ENCODE measurements at places on chromosomes 1 and 21.

- no peaks in the 10 kb centered on the region for H3K27me3 ChIP-seq
- no peak overlapping the region for H3K27ac ChIP-seq
- no peak for DNase-seq
- no peak overlapping the region for H3K4me3 ChIP-seq
- H3K36me3 ChIP-seq: no peaks in the 10 kb centered on the region
- H3K4me1 ChIP-seq: no peaks in the 10 kb centered on the region
Observed at GRCh38 chr1:44526295-44527073, 121.4 kb downstream of the RNF220 start.

DNA sequence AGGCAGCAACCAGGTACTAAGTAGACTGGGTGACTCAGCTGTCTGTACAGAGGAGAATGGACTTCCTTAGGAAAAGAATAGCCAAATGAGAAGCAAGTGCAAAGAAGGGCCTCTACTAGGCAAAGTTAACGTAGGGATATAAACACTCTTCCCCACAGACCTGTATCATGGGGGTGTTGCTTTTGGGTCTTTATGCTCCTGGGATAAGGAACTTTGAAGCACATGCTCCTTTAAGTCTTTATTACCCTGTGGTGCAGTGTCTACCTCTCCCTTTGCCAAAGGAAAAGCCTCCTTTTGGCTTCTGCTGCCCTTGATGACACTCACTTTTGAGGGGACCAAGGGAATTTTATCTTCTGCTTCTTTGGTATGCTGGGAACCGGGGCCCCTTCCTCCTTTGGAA, 5.0 kb downstream of the RFX5 start:
- H3K4me1 ChIP-seq: peaks cover 2% of the 10 kb centered on the region
- H3K27me3 ChIP-seq: no peaks in the 10 kb centered on the region
- H3K27ac ChIP-seq: no peak overlapping the region
- H3K4me3 ChIP-seq: no peak overlapping the region
- H3K36me3 ChIP-seq: no peaks in the 10 kb centered on the region

DNA sequence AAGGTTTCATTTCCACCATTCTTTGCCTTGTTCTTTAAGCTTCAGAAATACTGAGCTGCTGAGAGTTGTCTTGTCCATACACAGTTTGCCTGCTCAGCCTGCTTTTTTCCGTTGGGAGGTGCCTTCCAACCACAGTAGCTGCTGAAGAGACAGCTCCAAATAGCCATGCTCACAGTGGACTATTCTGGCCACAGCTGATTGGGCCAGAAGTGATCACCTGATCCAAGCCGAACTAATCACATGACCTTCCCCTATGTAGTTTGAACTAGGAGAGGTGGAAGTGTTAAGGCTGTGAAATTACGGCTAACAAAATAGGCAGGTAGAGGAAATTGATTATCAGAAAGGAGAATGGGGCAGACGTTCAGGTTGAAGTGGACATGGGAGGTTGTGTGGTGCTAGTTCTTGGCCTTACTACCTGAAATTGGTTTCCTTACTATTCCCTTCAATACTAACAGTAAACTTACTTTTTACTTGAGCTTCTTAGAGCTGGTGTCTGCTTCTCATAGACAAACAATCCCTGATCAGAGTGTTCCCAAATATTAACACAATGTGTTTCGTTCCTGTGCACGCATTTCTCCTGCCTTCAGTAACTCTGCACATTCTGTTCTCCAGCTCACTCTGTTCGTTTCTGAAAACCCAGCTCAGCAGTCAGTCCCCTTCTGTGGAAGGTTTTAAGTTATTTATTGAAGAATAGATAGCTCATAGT, 136.1 kb downstream of the RWDD3 start:
- no peaks in the 10 kb centered on the region for H3K27me3 ChIP-seq
- no peaks in the 10 kb centered on the region for H3K4me1 ChIP-seq
- H3K4me3 ChIP-seq: no peak overlapping the region
- no peak for DNase-seq

DNA sequence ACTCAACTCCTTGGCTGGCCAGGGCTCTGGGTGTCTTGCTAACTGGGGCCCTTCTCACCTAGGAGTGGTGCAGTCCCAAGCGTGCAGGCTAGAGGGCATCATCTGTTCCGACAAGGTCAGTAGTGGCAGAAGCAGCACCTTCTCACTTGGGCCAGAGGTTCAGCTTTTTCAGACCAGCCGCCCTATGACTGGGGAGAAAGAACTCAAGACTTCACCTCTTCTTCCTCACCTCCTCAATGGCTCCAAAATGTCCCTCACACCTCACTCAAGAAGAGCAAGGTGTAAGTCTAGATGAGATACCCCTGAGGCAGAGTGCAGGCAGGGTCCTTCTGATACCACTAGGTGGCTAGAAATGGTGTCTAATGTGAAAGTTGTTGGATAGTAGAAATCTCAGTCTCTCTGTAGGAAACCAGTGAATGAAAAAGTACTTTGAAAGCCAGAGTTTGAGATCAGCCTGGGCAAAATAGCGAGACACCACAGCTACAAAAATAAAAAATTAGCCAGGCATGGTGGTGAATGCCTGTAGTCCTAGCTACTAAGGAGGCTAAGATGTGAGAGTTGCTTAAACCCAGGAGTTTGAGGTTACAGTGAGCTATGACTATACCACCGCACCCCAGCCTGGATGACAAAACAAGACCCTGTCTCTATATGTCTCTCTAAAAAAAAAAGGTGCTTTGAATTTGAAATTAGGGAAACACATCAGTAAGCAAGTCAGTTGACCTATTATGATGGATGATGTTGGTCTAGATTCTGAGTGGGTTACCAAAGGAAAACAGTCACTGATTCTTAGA, 8.6 kb upstream of the IL20 start:
- H3K36me3 ChIP-seq: no peaks in the 10 kb centered on the region
- no peak for DNase-seq
- no peaks in the 10 kb centered on the region for H3K4me1 ChIP-seq
- H3K4me3 ChIP-seq: no peak overlapping the region
- H3K27ac ChIP-seq: no peak overlapping the region
- H3K27me3 ChIP-seq: no peaks in the 10 kb centered on the region

GRCh38 chr1:160567858-160568682, 11.2 kb downstream of the CD84 start:
- no peaks in the 10 kb centered on the region for H3K27me3 ChIP-seq
- no peak for DNase-seq
- no peak overlapping the region for H3K27ac ChIP-seq
- H3K4me1 ChIP-seq: no peaks in the 10 kb centered on the region
- no peak overlapping the region for H3K4me3 ChIP-seq
- no peaks in the 10 kb centered on the region for H3K36me3 ChIP-seq

- no peak overlapping the region for H3K27ac ChIP-seq
- H3K4me3 ChIP-seq: peak overlapping the region; percentile 18
- DNase-seq: no peak
- no peaks in the 10 kb centered on the region for H3K4me1 ChIP-seq
- H3K36me3 ChIP-seq: no peaks in the 10 kb centered on the region
Observed at GRCh38 chr1:57424231-57425027, 569 bp upstream of the DAB1 start.
